ENCODE measurements at places on chromosomes 16 and 17. TPM values are rescaled to one million over a fixed set of nuclear protein-coding genes. Genes with fewer than 3 reads are reported as not detected.
A peak's percentile ranks its signal among the peaks of the same experiment; 100 is the strongest.

- no peak for DNase-seq
Measured at GRCh38 chr16:51149721-51150164, 1.3 kb downstream of the SALL1 start.

GRCh38 chr17:69192754-69193153 is 35.9 kb downstream of the ABCA10 start:
- DNase-seq = no peak

GRCh38 chr16:31273676-31274075 is 13.9 kb downstream of the ITGAM start:
- no peak for DNase-seq

- DNase-seq = peak; percentile 0
Measured at GRCh38 chr17:41258406-41258805, 3.2 kb downstream of the KRTAP9-9 start.

- DNase-seq = no peak
Measured at GRCh38 chr17:45680360-45680759, 103.8 kb upstream of the CRHR1 start.

DNA sequence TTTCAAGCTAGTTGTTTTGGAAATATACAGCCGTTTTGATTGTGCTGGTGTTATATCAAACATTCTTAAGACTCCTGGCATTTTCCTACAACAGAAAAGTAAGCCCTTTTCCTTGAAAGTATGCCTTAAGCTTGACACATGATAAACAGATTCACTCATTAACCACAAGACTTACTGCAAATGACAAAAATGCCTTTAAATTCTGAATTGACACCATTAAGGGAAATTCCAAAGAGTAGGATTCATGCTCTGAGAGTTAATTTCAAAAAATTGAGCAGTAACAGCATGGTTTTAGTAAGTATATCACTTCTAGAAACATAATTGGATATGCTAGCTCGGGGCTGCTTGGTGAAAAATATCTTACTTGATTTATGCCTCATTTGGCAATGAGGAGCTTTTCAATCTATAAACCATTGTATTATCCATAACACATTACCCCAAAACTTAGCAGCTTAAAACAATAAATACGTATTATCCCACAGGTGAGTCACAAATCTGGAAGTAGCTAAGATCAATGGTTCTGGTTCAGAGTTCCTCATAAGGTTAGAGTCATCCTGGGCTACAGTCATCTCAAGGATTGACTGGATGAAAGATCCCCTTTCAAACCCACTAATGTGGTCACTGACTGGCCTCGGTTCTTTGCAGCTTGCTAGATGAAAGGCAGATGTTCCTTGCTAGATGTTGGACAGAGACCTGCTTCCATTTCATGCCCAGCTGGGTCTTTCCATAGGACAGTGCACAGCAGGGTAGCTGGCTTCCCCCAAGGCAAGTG is 8.2 kb upstream of the PHAF1 start:
- DNase-seq = no peak

DOC2A gene
- 0.58 TPM for total RNA-seq

- DNase-seq = no peak
Measured at GRCh38 chr17:32903774-32904673, 23.9 kb upstream of the TMEM98 start.

- no peak for DNase-seq
Measured at GRCh38 chr16:4452674-4453073, 21.8 kb downstream of the NMRAL1 start.

DNA sequence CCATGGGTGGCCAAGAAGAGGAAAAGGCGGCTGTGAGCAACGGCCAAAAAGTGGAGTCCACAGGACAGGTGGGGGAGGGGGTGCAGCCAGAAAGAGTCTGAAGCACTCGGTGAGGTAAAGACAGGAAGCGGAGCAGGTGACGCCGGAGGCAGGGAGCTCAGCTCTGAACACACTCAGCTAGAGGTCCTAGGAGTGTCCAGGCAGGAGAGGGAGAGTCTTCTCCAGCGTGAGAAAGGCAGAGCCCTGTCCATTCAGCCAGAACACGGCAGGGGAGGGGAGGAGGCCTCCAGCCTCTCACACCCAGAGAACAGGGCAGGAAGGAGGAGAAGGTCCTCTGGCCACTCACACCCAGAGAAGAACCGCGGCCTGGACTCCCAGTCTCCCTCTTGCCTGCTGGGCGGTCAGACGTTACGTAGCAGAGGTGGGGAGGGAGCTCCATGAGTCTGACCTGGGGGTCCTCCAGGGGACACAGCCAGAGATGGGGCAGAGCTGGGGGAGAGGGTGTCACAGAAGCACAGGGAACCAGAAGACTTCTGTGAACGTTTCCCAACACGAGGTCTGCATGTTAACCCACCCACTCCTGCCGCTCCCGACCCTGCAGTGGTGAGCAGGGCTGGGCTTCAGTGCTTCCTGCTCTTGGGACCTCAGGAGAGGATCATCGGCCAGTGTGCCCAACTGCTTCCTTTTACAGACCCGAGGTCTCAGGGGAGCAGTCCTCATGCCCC is 89.2 kb downstream of the ABR start:
- DNase-seq = no peak

- DNase-seq = no peak
Measured at GRCh38 chr17:80753685-80754345, 209.2 kb downstream of the RPTOR start.

All from endothelial cell of umbilical vein (primary cell).